ENCODE measurements at places on chromosomes 2 and 18.

DNA sequence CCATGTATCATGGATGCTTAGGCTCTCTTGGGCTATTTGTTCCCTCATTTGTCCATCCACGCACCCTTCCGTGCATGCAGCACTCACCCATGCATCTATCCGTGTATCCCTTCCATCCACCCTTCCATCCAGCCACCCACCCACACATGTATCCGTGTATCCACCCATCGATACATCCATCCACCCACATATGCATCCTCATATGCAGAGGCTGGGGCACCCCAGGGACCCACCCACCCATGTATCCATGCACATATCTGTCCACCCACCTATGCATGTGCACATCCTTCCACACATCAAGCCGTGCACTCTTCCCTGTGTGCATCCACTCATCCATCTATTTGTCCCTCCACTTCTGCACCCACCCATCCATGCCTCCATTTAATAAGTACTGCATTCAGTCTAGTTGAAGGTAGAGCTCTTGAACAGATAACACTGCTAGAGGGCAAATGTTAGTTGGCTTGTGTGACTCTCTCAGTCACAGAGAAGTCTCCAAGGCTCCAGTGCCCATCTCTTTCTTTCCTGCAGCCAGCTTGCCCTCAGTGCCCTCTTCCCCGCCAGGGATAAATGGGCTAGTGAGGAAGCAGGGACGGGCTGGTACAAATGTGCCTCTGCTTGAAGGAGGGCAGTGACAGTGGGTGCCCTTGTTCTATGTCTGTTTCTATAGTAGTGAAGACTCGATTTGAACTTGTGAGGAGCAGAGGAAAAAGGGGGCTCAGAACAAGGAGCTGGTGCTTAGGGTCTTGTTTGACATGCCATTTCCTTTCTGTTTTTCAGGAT lies 61.5 kb downstream of the EMILIN2 start:
- no peak for DNase-seq

GRCh38 chr18:36717422-36718110 lies 111.2 kb downstream of the TPGS2 start:
- DNase-seq, result no peak

DNA sequence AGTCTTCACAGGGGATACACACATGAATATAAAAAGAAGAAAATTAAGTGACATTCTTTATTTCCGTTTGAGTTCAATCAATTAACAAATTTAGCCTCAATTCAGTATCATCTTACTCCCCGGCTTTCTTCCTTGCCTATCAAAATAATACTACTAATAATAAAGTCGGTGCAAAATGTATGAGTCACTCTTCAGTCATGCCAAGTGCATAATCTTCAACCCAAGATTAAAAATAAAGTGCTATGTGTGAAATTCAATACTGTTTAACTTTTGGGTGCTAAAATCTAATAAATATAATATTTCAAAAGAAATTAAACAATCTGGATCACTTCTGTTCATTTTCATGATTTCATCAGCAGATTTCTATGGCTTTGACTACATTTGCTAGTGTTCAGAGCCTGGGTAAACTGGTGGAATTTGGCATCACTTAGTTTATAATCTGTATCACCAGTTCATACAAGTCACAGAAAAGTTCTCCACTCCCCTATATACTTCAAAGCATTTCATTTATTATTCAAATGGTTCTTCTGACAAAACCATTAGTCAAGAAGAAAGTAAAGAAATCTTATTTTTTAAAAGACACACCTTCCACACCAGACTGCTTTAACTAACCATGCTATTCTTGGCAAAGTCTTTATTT lies 183.6 kb downstream of the THADA start:
- peak; percentile 35 for DNase-seq

- no peak for DNase-seq
These were observed 289.7 kb downstream of the LPIN1 start for GRCh38 chr2:12035956-12036639.

GRCh38 chr2:142536492-142536891 lies 341.0 kb upstream of the KYNU start:
- DNase-seq, result no peak

DNA sequence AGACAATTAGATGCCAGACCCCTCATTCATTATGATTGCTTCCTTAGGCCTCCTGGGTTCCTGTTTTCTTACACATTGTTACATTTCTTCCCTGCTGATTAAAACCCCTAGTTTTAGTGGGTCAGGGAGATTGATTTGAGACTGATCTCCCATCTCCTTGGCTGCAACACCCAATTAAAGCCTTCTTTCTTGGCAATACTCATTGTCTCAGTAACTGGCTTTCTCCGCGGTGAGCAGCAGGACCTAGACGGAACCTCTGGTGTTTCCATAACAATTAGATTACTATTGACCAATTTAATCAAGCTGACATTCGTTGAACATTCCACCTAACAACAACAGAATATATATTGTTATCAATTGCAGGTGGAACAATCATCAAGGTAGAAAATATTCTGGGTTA lies 1676.4 kb upstream of the SLC39A10 start:
- DNase-seq, result no peak

GRCh38 chr2:108348816-108349570 lies 28.8 kb upstream of the SULT1C4 start:
- DNase-seq, result no peak

GRCh38 chr2:234308073-234308812 lies 188.6 kb downstream of the ARL4C start:
- DNase-seq, result no peak

- DNase-seq, result peak; percentile 27
These were observed 1783.9 kb downstream of the SUCLG1 start for GRCh38 chr2:82675186-82675585.

DNA sequence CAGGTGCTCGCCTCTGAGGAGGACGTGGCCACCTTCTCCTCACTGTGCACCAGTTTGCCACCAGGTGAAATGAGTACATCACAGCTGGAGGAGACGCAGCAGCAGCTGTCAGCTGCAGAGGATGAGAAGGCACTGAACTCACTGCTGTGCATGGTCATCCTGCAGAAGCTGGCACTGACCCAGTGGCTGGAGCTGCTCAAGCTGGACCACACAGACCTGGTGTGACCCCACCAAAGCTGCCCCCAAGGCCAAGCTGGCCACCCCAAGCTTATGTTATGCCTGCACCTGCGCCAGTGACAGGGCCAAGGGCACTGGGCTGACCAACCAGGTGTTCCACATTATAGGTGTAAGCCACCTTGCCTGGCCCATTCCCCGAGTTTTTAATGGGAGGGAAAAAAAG lies 19.3 kb downstream of the CLK1 start:
- no peak for DNase-seq

- DNase-seq, result peak; percentile 18
These were observed 63.0 kb upstream of the ACVR1C start for GRCh38 chr2:157691695-157692094.

DNA sequence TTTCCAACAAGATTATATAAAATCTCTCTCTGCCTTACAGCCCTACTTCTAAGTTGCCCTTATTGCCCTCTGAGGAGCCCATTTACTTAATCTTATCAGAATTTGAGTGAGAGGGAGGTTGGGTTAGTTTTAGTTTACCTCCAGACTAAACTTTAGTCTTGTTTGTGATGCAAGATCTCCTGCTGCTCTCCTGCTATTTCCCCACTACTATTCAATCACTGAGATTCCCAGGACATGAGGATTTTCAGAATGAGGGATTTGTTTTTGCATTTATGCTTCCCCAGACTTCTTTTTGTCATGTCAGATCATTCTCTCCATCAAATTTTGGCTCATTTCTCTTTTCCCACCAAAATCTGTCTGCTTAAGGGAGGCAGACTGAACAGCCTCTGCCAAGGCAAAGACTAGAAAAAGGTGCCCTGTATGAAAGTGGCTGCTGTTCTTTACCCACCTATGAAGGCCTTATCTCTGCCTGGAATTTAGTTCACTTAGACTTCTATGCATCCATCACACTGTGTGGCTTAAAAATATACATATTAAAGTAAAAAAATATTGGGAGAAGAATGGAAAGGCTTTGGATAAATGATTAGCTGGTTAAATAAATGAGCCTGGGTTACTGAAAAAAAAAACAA lies 401.3 kb downstream of the PID1 start:
- DNase-seq, result peak; percentile 3

DNA sequence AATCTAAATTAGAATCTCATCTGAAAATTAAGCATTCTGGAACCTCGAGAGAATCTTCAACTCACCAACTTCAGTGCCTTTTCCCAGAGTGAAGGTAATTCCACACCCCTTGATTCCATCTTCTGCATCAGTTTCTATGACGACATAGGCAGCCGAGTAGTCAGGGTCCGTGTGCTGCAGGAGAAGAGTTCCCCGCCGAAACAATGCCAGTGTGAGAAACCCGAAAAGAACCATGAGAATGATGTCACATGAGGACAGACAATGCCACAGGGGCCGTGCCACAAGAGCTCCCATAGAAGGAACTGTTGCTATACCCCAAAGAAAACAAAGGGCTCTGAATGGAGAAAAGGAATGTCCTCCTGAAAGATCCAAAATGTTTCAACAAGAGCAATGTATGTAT lies 6.0 kb downstream of the ENOSF1 start:
- DNase-seq, result no peak
